ENCODE measurements at places on chromosomes 6 and 20.

- DNase-seq: no peak
These were observed 23.2 kb downstream of the OR2H2 start for GRCh38 chr6:29608131-29608530.

- no peak for DNase-seq
These were observed 9.6 kb downstream of the LRP11 start for GRCh38 chr6:149854532-149854931.

DNA sequence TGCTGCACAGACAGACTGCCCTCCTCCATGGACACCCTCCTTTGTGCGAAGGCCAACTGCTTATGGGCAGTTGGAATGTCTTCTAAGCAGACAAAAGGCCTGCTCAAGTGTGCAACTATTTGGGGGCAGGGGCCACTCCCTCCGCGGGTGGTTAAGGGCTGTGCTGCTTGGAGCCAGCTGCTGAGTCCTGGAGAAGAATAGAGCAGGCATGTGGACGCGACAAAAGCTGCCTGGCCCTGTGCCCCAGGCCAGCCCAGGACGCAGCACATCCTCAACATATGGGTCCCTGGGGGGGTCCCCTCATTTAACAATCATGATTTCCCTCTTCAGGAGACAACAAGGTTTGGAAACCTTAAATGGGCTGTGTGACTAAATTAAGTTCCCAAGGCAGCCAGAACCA is 45.5 kb upstream of the ENTPD6 start:
- no peak for DNase-seq

DNA sequence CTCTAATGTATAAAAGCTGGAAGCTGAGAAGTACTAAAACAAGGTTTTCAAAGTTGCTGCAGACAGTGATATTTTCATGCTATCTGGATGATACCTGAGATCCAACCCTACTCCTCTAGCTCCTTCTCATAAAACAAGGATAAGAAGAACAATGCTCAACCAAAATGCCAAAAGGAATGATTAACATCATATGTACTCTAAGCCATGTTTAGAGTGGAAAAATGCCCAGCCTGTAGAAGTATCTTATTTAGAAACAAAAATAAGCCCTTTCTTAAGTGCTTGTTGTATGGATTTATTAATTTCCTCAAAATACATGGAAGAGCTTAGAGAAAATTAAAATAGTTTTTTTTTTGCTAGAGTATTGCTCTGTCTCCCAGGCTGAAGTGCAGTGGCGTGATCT is 23.7 kb downstream of the ECHDC1 start:
- DNase-seq: no peak

DNA sequence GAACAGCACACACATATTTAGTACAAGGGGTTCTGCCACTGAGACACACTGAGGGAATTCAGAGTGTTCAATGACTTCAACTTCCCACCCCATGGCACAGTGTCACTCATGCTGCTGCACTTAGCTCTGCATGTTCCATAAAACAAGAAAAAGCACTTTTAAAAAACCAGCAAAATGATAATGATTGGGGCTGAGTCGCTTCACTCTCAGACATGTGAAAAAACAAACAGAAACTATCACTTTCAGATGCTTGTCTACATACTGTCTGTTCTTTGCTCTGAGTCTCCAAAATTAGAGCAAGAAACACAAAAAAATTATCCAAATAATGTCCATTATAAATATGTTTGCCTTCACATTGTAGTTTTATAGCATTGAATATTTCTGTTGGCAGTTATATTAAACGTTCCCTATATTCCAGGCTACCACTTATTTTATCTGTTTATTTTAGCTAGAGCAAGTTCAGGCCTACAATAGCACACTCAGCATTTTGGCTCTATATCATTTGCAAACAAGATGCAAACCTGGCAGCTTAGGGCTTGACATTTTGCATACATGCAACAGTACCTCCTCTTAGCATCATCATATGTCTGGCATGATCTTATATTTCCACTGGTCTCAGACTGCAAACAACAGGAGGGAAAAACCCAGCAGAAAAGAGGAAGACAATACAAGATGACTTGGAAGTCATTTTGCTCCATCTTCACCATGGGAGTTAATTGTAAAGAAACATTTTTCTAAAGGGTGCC is 398.8 kb downstream of the HACE1 start:
- no peak for DNase-seq

GRCh38 chr6:158868890-158869825 is 50.0 kb upstream of the EZR start:
- DNase-seq: peak; percentile 90

DNA sequence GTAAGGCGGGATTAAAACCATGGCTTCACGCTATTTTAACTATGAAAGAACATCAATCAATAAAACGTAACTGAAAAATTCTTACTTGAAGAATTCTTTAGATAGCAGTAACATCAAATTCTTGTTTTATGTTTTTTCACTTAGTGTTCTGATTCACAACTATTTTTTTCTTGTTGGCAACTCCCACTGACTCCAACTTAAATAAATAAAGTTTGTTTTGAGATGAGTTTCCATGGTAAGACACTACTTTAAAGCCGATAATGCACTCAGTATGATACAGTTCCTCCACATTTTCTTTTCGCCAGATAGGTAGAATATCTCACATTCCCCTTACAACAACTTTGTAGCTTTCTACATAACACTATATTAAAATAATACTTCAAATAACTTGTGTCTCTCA is 33.1 kb upstream of the CNKSR3 start:
- no peak for DNase-seq

GRCh38 chr20:53738945-53739798 is 145.5 kb upstream of the ZNF217 start:
- no peak for DNase-seq

- DNase-seq: no peak
These were observed 22.7 kb upstream of the POPDC3 start for GRCh38 chr6:105202486-105202885.

GRCh38 chr6:16078064-16078463 is 50.8 kb upstream of the MYLIP start:
- DNase-seq: no peak

GRCh38 chr6:137016356-137016755 is 28.4 kb downstream of the IL20RA start:
- DNase-seq: no peak

DNA sequence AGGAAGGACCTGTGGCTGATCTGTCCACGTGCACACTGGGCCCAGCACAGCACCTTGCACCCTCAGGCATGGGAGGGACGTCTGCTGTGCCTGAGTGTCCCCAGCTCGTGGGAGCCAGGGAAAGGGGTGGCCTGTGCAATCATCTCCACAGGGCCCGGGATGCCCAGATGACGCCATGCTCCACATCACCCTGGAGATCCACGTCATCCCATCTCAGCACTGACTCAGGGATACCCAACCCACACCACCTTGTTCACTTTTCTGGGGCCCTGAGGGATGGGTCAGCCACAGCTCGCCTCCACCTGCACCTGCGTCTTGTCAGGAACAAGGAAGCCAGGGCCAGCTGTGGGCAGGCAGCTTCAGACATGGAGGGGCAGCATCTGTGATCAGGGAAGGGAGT is 48.2 kb downstream of the RAB44 start:
- DNase-seq: no peak

GRCh38 chr6:20137240-20137639 is 75.0 kb downstream of the MBOAT1 start:
- no peak for DNase-seq

- no peak for DNase-seq
These were observed 711.1 kb upstream of the EPHA7 start for GRCh38 chr6:94130478-94130877.

- DNase-seq: no peak
These were observed 6.5 kb downstream of the BTN2A2 start for GRCh38 chr6:26389349-26389894.

- no peak for DNase-seq
These were observed 28.6 kb upstream of the CCN2 start for GRCh38 chr6:131979515-131980337.

DNA sequence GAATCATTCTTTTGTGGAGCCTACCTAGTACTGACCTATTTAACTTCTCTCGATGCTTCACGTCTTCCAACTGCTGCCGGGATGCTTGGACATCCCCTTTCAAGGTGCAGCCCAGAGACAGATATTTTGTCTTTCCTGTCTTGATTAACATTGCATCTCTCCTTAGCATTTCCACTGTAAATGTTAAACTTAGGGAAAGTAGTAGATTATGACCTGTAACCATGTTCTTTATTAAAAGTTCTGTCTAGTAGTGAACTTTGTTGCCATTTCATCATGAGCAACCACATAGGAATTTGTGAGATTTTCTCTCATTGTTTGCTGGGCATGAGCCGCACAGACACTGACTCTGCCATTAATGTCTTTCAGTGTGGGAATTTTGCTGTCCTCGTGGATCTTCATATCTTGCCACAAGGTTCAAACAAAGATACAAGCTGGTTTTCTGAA is 117.9 kb downstream of the JAG1 start:
- no peak for DNase-seq

GRCh38 chr6:18151801-18152200 is 3.1 kb downstream of the TPMT start:
- no peak for DNase-seq

GRCh38 chr6:149480502-149481280 is 4.1 kb downstream of the ZC3H12D start:
- no peak for DNase-seq

- no peak for DNase-seq
These were observed 154.9 kb upstream of the MLN start for GRCh38 chr6:33958526-33959328.

DNA sequence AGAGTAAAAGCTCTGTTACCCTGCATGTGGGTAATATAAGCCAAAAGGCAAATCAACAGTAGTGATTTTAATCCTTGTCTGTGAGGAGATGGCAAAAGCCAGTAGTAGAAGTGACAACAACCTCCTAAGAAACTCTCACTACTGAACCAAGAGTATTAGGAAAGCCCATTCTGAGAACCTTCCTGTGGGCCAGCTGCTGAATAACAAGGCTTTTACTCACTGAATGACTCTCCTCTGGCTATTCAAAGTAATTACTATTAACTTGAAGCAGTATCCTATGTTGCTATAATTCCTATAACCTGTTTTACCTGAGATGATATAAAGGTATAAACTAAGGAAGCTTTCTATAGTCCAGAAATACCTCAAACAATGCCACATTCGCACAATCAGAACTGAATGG is 55.1 kb downstream of the CHD6 start:
- no peak for DNase-seq

- DNase-seq: no peak
These were observed 153.5 kb upstream of the OGFRL1 start for GRCh38 chr6:71134929-71135642.

DNA sequence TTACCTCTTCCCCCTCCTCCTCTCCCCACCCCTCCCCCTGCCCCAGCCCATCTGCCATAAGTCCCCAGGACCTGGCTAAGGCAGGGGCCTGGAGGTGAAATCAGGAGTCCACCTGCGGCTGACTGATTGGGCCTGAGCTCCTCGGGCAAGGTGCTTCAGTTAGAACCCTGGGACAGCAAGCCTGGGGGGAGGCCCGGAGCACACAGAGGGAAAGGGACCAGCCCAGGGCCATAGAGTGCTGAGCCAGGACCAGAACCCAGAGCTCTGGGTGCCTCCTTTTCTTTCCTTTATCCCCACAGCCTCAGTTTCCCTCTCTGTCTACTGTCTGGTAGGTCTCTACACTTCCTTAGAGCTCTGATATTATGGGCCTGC is 35.7 kb upstream of the VEGFA start:
- DNase-seq: no peak

DNA sequence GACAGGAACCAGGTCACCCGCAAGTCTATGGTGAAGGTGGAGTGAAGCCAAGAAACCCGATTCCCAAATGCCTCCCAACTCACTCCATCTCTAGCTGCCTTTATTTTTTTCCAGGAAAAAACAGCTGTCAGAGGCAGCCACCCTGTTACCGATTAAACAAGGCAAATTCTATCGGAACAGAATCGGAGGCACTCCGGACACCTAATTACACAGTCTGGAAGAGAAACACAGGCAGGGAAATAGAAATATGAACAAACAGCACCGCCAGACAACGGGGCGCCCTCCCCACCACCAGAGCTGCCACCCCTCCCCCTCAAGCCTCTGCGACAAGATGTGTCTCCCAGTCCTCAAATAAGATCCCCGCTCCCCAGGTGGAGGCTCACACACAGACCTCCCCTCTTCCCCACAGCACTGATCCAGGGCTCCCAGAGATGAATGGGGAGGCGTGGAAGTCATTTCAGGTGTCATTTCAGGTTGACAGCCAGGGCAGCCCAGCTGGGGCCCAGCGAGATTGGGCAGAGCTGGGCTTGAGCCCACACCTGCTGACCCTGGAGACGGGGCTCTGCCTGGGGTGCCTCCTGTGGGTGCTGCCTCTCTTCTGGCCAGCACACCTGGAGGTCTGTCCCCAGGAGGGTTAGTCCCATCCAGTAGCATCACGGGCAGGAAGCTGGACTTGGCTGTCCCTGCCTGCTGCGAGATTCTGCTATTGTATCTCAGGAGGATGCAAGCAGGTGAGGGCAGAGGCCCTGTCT is 19.8 kb upstream of the VSTM2L start:
- DNase-seq: no peak

- DNase-seq: no peak
These were observed 17.1 kb upstream of the MOXD1 start for GRCh38 chr6:132418235-132418965.

DNA sequence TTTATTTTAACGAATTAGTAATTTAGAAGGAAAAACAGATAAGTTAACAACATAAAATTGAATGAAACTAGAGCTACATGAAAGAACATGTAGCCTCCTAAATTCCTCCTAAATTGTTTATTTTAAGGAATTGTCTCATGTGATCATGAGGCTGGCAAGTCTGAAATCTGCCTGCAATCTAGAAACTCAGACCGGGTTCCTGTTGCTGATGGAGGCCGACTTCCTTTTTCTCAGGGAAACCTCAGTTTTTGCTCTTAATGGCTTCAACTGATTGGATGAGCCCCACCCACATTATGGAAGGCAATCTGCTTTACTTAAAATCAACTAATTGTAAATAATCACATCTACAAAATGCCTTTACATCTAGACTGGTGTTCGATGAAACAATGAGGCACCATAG is 267.6 kb upstream of the PRND start:
- no peak for DNase-seq

GRCh38 chr6:75746221-75746620 is 2.8 kb upstream of the MYO6 start:
- no peak for DNase-seq

DNA sequence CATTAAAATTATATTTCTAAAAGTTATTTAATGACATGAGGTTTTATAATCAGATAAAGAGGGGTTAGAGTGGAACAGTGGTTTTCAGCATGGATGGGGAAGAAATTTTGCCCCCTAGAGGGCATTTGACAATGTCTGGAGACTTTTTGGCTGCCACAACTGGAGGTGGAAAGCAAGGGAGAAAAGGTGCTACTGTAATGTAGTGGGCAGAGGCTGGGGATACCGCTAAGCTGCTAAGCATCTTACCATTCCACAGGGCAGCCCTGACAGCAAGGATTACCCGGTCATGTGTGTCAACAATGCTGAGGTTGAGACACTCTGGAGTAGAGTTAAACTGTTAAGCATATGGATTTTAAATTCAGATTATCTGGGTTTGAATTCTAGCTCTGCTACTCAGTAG is 52.9 kb upstream of the FABP7 start:
- DNase-seq: no peak

DNA sequence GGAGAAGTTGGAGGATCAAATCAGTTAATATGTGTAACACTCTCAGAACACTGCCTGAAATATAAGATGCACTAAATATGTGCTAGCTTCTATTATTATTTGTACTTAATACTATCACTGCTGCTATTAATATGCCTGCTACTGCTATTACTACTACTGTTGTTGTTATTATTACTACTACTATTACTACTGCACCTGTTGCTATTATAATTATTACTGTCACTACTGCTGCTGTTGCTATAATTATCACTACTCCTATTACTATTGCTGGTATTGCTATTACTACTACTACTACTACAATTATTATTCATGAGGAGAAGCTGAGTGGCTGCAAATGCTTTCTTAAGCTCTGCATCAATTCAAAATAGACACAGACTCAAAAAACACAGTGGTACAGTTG is 16.7 kb upstream of the SSTR4 start:
- DNase-seq: no peak

Measured in stimulated activated CD8-positive, alpha-beta memory T cell treated with anti-CD3 and anti-CD28 coated beads, Interleukin-7, amount 100 ng/mL, for 1 hour (primary cell).